GM23338 (cell line): ENCODE measurements at places on chromosomes 5 and 9. TPM values are rescaled to one million over a fixed set of nuclear protein-coding genes. Genes with fewer than 3 reads are reported as not detected.

Gene CCDC180
- 3.2 and 7.1 TPM in 2 replicates for total RNA-seq

Gene CDH9
- 0.31 TPM in 1 of 2 replicates, not detected in the other for total RNA-seq

Gene FABP6
- 1.7 and 2.2 TPM in 2 replicates for total RNA-seq

Gene CCDC171
- total RNA-seq: 3.5 and 4.4 TPM in 2 replicates

Gene ADAMTS2
- total RNA-seq: 6.4 and 8.1 TPM in 2 replicates
